ENCODE measurements at places on chromosomes 5 and 9.

DNA sequence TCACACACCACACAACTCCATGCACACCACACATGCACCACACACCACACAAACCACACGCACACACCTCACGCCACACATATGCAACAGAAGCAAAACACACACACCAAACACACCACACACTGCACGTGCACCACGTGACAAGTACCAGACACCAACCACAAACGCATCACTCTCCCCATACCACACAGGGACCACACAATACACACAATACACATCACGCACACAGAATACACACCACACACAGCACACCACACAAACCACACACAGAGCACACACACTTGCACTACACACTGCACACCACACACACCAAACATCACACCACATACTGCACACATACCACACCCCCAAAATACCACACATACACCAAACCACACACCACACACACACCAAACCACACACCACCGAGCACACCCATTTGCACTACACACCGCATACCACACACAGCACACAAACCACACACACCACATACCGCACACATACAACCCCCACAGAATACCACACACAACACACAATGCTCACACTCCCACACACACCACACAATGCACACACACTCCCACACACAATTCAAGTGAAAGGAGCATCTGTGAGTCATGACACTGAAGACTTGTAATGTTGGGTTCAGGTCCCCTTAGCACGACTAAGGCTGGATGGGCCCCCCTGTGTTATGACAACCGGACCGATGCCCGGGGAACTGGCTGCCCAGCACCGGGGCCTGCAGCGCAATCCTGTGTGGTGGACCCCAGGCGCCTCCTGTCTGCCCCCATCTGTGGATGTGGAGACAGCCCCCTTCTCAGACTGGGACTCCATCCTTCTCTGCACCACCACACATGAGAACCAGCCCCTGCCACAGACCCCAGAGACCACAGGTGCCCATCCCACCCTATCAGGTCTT, 6.0 kb upstream of the ZDHHC11 start:
- no peak for DNase-seq

DNA sequence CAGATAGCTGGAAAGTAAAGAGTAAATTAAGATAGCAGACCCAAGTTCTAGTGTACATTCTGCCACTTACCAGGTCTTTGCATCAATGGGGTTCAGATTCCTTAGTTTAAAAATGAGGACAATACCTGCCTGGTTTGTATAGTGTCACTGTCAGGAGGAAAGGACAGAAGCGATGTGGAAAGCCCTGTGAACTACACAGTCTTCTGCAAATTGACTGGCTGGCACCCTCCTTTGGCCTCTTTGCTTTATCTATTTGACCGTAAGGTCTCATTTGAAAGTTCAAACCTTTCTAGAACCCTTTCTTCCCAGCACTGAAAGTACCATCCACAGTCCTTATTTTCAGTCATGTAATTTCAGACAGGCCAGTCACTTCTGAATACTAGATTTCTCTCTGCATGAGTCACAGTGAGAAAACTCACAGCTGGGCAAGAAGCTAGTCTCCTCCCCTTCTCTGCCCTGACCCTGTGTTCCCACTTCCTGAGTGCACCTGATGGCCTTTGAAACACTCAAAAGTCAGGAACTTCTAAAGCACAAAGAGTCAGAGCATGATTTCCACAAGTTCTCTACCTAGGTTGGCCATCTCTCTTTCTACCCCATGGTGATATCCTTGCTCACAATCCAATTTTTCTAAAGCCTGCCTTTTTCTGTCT, 91.3 kb upstream of the RASEF start:
- no peak for DNase-seq

DNA sequence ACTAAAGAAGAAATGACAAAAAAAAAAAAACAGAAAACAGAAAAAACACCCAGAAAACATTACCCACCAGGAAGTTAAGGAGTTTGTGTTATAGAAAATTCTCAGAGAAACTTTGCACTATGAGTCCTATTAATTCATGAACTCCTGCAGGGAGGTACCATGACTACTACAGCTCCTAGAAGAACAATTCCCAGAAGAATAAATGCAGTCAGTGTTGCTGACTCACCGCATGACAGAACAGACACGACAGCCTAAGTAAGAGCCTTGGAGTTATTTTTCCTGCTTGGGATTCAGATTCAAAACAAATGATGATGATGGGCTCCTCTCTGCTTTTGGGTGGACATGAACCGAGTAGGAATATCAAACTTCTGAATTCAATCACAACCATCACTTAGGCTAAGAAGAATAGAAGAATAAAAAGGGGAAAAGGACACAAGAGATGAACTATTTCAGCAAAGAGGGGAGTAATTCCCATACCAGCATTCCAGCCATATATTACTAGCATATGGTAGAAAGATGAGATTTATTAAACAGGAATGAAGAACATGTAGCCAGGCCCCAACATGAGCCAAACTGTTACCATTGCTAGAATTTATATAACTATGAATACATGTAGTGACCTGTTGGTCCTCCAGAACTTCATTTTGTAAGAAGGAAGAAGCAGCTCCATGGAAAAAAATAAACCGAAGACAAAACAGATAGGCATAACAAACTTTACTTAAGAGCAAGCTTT, 209.6 kb upstream of the PDE4D start:
- DNase-seq, result no peak

DNA sequence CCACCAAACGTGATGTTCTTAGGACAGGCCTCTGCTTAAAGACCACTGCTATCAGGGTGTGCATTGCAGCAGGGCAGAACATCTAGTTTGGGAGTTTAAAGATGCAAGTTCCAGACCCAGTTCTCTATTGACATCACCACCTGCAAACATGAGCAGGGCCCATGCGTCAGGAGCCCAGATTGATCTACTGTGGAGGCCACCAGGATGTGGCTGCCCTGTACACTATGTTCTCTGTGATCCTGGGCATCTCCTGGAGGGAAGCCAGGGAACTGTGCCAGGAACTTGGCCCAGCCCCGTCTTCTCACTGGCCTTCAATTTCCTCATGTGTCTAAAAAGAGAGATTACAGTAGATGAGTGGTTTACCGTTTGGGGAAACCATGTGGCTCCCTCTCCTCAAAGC, 87.1 kb downstream of the PDE6A start:
- no peak for DNase-seq

GRCh38 chr9:115972362-115972761, 181.2 kb upstream of the PAPPA start:
- no peak for DNase-seq

DNA sequence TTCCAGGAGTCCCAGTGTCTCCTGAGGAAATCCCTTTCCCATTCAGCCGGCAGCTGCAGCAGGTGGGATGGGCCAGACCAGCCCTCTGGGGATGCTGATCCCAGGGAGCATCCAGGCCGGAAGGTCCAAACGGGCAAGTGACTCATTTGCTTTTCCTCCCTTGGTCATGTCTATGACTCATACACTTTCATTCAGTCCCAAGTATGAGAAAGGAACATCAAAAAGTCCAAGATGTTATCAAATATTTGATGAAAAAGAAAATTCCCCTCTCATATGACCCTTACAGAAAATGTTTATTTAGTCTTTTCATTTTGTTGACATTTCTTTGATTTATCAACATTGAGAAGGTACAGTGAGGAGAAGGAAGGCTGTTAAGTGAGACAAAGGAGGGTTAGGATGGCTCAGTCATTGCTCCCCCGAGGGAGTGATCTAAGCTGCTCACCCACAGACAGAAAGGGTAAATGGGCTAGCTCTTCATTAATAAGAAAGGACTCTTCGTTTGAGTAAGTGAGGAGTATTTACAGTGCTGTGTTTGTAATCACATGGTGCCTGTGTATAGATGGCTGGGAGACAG, 117.6 kb upstream of the ANKRD55 start:
- DNase-seq, result no peak

DNA sequence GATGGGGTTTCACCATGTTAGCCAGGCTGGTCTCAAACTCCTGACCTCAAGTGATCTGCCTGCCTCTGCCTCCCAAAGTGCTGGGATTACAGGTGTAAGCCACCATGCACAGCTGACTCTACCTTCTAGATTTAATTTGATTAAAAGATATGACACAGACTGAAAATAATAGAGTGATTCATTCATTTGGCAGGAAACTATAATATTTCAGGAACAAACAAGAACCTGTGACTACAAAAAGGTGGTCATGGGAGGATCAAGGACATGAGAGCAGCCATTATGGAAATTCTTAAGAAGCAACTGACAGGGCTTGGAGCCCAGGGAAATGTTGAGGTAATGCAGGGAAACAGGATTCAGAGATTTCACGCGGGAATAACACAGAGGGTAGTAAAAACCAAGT, 265.5 kb upstream of the DAP start:
- DNase-seq, result no peak

DNA sequence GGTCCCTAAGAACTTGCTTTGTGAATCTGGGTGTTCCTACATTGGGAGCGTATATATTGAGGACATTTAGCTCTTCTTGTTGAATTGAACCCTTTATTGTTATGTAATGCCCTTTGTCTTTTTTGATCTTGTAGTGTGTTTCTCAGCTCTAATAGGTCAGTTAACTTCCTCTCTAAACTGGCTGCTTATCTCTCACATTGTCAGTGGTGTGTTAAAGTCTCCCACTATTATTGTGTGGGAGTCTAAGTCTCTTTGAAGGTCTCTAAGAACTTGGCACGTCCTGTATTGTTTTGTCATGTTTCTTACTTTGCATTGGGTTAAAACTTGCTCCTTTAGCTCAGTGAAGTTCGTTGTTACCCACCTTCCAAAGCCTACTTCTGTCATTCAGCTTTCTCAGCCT, 36.2 kb downstream of the RIC1 start:
- no peak for DNase-seq

GRCh38 chr5:124739634-124740025, 6.8 kb downstream of the ZNF608 start:
- DNase-seq, result no peak

- DNase-seq, result no peak
Measured at GRCh38 chr5:118551031-118551430, 437.3 kb downstream of the DTWD2 start.

DNA sequence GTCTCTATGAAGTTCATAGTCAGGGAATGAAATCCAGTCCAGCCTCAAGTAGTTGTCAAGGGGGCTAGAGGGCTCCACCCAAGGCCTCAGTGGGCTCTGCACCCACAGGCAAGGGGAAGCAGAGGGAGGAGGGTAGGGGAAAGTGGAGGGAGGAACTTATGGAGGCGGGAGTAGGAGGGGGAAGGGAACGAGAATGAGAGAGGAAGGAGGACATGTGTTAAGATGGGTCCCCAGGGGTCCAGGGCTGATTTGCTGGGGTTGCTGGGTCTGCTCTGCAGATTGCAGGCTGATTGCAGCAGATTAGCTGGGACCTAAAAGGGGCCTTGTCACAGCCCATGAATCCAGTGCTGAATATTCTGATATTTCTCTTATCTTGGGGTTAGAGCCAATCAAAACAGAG, 166.9 kb upstream of the IL12B start:
- no peak for DNase-seq

DNA sequence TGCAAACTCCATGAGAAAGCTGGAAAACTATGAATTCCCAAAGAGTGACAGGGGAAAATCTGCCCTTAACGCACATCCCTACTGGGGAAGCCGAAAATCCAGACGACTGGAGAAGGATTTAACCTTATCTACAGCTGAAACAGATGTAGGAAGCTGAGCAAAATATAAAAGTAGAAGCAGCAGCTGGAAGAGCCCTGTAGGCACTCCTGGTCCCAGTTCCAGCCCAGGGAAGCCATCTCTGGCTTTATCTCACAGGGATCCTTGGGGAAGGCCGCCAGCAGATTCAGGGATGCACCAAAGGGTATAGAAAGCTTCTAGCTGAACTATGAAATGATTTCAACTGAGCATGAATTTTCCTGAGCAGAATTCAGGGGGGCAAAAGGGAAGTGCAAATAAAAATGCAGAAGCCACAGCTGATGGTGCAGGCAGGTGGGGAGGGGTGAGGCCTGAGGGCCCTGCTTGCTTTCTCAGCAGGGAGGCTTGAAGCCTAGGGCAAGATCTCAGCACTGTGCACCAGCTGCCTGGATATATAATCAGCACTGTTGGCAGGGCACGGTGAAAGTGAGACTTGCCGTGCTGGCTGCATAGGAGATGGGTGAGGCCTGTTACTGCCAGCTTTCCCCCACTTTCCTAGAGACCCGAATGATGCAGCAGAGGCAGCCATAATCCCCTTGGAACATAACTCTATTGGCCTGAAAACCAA, 2019.5 kb upstream of the NUDT12 start:
- no peak for DNase-seq

GRCh38 chr5:108541836-108542235, 159.9 kb upstream of the FBXL17 start:
- DNase-seq, result no peak

DNA sequence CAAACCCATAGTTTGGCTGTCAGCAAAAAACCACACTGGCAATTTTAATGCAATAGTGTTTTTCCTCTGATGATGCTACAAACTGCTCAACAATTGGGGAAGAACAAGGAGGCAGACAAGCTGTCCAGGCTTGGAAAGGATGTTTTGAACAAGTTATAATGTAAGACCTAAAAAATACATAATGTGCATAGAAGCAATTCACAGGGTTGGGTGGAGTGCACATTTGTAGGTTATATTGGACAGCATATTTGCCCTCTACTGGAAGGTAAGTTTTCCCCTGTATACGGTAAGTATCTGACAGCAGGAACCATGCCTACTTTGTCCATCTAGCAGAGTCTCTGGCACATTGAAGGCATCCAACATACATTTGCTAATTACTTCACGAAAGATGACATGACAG, 114.3 kb upstream of the PUM3 start:
- no peak for DNase-seq

GRCh38 chr9:72038408-72038807, 22.0 kb downstream of the C9orf57 start:
- DNase-seq, result no peak

- DNase-seq, result no peak
Measured at GRCh38 chr9:19030899-19031298, 2.1 kb downstream of the SAXO1 start.

DNA sequence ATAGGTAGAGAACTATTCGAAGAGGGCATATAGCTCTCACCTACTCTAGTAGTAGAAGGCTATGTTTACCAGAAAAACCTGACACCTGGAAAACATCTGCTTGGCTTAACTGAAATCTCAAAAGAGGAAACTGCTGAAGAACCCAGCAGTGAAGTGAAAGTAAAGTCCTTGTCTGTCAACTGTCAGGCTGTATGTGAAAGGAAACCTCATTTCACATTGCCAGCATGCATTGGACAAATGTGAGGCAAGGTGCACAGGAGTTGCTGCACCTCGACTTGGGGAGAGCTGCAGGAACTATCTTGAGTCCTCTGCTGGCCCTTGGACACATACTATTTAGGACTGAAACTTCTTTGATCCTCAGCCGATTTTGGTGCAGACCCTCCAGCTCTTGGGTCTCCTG, 53.3 kb downstream of the NREP start:
- no peak for DNase-seq

GRCh38 chr5:110161162-110161561, 471.4 kb downstream of the MAN2A1 start:
- no peak for DNase-seq

DNA sequence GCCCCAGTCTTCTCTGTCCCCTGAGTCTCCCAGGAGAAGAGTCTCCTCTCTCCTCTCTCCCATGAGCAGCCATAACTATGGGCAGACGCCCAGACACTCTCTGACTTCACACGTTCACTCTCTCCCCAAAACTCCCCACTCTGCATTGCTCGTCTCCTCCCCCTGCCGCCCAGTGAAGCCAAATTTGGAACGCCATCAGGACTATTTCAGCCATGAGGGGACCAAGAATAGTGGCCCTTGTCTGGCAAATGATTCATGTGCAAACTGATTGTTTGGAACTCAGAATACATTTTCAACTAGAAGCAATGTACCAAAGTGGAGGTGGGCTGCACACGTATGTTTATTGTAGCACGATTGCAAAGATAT, 20.9 kb downstream of the CMBL start:
- no peak for DNase-seq
